ENCODE measurements at places on chromosomes 2 and 18.

GRCh38 chr2:56348392-56349210 lies 164.8 kb downstream of the CCDC85A start:
- no peak for DNase-seq

DNA sequence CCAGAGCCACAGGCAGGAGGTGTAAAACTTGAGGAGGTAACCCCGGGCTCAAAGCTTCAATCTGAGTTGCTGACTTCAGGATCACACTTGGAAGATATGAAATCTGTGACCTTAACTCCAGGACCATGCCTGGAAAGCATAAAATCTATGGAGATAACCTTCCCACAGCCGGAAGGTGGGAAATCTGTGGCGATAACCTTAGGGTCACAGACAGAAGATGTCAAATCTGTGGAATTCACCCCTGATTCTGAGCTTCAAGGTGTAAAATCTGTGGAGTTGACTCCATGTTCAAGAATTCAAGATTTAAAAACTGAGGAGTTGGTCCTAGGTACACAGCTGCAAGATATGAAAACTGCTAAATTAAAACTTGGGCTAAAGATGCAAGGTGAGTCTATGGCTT lies 11.6 kb upstream of the ZNF512 start:
- no peak for DNase-seq

DNA sequence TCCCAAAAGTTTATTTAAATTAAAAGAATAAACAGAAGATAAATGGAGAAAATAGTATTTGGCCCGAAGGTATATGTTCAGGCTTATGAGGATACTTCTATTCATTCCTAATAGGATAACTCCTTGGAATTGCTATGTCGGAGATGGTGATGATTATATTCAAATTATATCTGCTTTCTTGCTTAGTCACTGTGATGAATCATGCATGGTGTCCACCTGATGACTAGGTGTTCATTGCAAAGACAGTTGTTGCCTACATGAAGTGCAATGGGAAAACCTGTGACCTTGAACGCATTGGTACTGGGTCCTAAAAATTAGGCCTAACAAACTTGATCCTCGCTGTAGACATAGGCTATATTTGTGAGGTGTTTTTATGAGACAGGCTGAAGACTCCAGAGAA lies 617.3 kb upstream of the ZEB2 start:
- DNase-seq = no peak

GRCh38 chr2:55012672-55013484 lies 37.4 kb downstream of the RTN4 start:
- DNase-seq = no peak

GRCh38 chr2:80473796-80474195 lies 169.2 kb upstream of the LRRTM1 start:
- DNase-seq = no peak
